Psoas muscle (tissue), 8 donors: ENCODE measurements at places on chromosomes 6 and 20. TPM values are rescaled to one million over a fixed set of nuclear protein-coding genes. Genes with fewer than 3 reads are reported as not detected.

Gene SLC22A23
- polyA plus RNA-seq, result 5.1 TPM

DNA sequence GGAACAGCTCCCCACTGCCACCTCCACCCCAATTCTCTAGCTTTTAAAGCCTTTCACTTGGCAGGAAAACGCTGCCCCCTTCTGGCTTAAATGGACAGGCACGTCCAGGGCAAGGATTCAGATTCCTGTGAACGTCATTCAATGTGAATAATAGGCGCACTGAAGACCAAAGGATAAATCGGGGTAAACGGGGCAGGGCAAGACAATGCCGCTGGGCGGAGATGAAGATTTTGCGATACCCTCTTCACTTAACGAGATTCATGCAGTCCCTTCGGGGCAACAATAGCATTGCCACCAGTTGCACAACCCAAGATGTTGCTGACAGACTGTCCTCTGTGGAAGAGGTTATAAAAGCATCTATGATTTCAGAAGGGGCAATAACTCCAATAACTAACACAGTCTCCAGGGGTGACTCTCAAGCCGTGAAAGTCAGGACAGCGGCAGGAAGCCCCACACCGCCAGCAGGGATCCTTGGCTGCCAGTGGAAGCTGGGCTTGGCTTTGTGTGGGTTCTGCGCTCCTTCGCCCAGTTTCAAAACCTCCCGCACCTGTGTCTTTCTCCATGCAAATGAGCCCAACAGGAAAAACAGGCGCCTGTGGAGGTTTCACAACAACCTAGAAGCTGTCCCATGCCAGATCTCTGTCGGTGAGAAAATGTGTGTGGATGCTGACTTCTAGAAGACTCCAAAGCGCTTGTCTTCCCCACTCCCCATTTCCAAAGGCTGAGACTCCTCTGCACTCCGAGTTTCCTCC is 291.8 kb downstream of the BMP7 start:
- no peak for DNase-seq

DNA sequence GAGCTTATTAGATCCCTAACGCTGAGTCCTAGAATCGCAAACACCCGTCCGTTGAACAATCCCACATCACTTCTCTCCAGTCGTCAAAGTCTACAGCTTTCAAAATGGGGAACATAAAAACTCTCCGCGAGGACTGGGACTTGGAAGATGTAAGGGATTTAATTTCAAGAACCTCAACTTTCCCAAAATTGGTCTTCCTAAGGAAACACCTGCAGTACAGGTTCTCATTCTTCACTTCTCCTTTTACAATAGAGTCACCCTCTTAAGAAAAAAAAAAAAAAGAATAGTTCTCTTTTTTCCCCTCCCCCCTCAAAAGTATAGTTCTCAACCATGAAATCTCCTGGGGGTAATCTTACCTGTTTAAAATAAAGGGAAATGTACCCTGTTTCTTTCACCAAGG is 6.6 kb upstream of the ZBTB22 start:
- no peak for DNase-seq

DNA sequence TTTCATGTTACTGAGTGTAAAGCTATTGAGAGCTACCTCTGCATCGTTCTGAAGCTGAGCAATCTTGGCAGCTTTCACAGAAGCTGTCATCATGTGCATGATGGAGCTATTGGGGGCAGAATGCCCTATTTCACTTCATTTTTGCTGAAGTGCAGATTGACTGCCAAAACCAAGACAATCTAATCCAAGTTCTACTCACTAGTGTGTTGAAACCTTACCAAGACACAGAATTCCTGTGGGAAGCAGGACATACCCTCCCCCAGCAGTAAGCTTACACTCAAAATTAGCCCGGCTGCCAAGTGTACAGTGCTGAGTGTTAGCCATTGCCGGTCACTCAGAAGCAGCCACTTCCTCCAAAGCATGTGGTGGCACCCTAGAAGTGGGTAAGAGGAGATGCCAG is 177.3 kb upstream of the TENT5A start:
- DNase-seq, result no peak

Gene MOG
- not detected for polyA plus RNA-seq

Gene RIMS4
- polyA plus RNA-seq, result 0.10 TPM
